ENCODE measurements at places on chromosomes 12 and 14.
A peak's percentile ranks its signal among the peaks of the same experiment; 100 is the strongest.

DNA sequence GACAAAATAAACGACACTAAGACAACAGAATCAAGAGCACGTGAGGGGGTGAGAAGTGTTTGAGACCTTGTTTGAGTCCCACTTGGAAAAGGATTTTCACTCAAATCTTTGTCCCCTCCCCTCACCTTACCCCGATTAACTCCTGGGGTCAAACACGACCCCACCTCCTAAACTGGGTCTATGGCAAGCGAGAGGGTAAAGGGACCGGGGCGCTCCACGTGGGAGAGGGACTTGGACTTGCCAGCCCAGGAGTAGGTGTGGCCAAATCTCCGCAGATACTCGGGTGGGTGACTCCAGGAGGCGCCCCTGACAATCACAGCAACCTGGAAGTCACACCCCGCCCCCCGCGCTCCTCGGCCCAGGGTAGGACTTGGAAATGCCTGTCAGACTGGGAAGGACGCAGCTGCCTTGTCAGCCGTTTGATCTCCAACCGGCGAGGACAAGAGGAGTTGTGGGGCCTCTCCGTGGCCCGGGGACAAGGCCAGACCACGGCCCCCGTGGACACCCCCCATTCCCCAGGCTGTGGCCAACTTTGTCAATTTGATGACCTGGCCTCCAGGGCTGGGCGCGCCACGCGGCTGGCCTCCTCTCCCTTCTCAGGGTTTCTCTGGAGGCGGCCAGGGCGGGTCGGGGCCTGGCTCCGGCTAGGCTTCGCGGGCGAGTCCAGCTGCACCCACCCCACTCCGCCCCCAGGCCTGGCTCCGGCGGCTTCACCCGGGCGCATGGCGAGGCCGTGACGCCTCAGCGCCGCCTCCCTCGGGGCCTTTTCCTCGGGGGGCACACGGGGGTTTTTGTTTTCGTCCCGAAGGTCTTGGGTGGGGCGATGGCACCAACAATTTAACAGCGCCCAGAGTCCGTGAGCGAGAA lies 1.1 kb upstream of the BCL11B start:
- no peak for DNase-seq

- peak; percentile 64 for DNase-seq
Measured at GRCh38 chr12:122834104-122834920, 945 bp upstream of the HIP1R start.

DNA sequence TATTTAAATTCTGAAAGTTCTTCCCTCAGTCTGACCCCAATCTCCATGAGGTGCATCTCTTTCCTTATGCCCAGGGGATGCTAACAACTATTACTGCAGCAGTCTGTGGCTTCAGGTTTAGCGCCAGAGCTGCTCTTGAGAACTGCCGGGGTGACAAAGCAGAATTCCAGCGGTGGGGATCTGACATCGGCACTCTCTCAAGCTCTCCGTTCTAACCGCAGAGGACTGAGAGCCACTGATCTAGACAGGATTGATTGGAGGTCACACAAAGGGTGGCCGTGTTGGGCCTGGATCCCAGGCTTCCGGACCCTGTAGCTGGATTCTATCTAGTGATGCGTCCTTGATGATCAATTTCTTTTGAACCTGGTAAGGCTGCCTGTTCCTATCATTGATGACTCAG lies 155.6 kb upstream of the TMEM132C start:
- DNase-seq: no peak

GRCh38 chr12:6960593-6961277 lies 9.6 kb downstream of the PTPN6 start:
- peak; percentile 23 for DNase-seq

- no peak for DNase-seq
Measured at GRCh38 chr14:37824939-37825712, 229.7 kb downstream of the TTC6 start.

DNA sequence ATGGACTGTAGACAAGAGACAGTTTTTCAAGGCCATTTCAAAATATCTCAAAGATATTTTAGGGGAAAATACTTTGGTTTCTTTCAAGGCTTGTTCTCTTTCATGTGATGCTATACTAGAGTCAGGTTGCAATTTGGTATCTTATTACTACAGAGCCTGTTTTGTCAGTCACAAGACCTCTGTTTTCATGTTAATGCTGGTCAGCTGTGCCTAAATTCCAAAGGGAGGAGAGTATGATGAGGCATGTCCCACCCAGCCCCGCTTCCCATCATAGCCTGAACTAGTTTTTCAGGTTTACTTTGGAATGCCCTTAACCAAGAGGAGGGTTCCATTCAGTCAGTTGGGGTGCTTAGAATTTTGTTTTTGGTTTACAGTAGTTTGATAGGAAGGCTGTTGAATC lies 52.6 kb downstream of the GPHB5 start:
- DNase-seq: no peak

GRCh38 chr12:16224196-16224595 lies 53.3 kb downstream of the SLC15A5 start:
- DNase-seq: no peak

Data from hepatic stellate cell (primary cell).